SW480 (cell line): ENCODE measurements at places on chromosomes 16 and 17.
A peak's percentile ranks its signal among the peaks of the same experiment; 100 is the strongest.

DNA sequence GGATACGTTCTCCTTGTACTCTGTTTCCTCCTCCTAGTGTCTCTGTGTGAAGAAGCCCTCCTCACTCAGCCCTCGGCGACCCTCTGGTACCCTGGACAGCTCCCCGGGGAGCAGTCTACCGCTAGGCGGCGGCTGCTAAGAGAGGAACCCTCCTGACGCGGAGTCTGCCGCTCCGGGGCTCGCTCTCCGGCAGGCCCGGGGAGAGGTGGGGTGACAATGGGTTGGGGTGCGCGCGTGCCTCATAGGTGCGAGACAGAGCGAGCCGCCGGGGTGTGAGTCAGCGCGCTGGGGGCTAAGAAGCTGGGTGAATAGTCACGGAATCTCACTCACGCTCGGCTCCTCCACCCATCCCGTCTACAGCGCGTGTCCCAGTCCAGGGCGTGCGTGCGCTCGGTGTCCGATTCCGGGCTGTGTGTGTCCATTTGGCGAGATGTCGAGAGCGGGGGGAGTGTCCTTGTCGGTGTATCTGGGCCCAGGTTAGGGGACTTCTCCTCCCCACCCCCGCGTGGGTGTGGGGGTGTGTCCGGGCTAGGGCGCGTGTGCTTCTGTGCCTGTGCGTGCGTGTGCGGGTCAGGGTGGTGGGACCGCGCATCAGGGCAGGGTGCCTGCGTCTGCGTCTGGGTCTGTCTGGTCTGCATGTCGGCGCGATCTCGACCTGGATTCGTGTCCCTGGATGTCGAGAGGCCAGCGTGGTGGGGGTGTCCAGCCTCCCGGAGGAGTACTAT, 577 bp upstream of the HS3ST2 start:
- no peak for DNase-seq

- DNase-seq: no peak
Observed at GRCh38 chr17:57782062-57782490, 37.0 kb upstream of the CCDC182 start.

DNA sequence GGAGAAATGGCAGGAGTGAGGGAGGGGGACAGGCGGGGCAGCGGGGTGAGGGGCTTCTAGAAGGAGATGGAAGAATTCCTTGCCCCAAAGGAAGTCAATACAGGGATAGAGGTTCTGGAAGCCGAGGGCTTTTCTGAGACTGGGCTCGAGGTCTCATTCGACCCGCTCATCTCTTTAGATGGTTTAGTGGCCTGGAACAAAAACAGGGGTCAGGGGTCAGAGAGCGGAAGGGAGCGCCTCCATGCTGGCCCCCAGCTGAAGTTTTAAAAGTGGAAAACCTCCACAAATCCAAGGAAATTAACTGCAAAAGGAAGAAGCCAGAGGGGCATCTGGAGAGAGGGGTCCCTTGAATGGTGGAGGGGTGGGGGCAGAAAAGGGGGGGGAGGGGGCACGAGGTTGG, 72.5 kb downstream of the SRCIN1 start:
- DNase-seq: no peak

DNA sequence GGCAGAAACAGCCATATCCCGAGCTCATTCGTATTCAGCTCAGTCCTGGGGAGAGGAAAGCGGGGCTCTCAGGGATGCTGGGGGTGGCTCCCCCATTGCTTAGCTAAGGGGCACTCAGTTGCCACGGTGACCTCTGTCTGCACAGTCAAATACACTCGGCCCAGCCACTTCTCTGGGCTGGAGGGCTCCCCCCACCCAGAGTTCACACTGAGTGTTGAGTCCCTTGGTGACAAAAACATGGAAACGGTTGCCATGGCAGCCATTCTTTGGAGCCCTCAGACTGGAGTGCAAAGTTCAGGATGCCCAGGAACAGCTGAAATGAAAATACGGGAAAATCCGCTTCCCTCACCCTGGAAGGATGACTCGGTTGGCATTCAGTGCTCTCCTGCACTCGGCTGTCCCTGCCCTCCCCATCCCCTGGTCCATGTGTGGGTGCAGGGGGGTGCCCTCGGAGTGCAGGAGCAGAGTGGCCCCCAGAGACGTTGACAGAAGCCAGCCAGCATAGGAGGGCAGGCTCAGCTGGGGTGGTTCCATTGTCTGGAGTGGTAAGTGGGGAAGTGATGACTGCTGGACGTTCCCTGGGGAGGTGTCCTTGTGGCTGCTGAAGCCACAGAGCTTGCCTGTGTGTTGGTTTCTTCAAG, 216.5 kb downstream of the NTN1 start:
- DNase-seq: no peak

GRCh38 chr16:46857368-46857945, 26.5 kb upstream of the C16orf87 start:
- DNase-seq: peak; percentile 39

GRCh38 chr17:17356931-17357270, 53.7 kb downstream of the NT5M start:
- no peak for DNase-seq

DNA sequence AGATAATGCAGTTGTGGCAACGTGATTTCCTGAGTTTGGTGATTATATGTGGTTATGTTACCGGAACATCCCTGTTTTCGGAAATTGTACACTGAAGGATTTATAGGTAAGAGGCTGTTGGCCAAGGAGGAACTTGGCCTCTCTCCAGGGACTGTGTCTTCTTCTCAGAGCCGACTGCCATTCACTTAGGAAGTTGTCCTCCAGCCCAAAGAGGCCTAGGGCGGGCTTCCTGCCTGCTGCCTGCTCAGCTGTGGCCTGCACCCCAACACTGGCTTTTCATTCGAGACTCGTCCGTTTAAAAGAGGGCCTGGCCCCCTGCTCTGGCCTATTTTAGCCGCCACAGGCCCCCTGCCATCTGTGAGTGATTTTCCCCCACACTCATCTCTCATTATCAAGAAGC, 64.3 kb downstream of the ZDHHC7 start:
- no peak for DNase-seq

- DNase-seq: peak; percentile 53
Observed at GRCh38 chr16:85275533-85276249, 163.4 kb upstream of the CIBAR2 start.

GRCh38 chr16:17211797-17212196, 259.0 kb downstream of the XYLT1 start:
- DNase-seq: peak; percentile 14

DNA sequence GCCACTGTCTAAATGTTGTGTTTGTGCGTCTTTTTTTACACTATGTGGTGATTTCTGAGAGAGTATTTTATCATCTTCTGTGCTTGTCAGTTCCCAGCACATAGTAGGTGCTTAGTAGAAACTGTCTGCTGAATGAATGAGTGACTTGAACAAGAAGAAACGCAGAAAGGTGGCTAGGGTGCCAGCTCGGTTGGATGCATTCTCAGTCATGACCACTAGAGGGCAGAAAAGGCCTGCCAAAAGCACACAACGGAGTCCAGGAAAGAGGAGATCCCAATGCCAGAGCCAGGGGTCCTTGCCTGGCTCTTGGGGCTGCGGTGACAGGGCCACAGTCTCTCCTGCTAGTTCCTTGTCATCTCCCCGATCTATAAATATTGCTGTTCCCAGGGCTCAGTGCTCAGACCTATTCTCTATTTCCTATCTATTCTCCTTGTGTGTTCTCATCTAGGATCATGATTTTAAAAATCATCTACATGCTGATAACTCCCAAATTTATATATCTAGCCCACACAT, 57.3 kb upstream of the CCL1 start:
- DNase-seq: peak; percentile 44

GRCh38 chr17:39600997-39601597, 6.6 kb downstream of the NEUROD2 start:
- no peak for DNase-seq

DNA sequence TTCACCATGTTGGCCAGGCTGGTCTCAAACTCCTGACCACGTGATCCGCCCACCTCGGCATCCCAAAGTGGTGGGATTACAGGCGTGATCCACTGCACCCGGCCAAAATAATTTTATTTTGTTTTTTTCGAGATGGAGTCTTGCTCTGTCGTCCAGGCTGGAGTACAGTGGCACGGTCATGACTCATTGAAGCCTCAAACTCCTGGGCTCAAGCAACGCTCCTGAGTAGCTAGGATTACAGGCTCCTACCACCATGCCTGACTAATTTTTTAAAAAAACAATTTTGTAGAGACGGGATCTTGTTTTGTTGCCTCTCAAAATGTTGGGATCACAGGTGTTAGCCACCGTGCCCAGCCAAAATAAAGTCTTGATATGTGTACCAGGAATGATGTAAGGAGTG, 2.4 kb upstream of the TTLL6 start:
- no peak for DNase-seq

DNA sequence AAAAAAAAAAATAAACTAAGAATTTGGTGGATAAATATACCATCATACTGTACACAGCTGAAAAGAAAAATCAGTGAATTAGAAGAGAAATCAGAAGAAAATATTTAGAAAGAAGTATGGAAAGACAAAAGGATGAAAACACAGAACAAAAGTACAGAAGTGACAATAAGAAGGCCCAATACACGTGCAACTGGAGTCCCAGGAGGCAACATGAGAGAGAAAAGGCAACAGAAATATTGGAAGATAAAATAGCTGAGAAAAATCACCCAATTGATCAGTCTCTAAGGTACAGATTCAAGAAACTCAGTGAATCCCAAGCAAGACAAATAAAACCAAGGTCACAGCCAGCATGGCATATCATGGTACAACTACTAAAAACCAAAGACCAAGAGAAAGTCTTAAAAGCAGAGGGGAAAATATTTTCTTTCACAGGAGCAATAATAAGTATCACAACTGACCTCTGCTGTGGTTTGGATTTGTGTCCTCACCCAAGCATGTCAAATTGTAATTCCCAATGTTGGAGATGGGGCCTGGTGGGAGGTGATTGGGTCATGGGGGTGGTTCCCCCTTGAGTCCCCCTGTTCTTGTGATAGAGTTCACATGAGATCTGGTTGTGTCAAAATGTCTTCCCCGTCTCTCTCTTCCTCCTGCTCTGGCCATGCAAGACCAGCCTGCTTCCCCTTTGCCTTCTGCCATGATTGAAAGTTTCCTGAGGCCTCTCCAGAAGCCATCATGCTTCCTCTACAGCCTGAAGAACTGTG, 20.2 kb upstream of the ENGASE start:
- DNase-seq: no peak

DNA sequence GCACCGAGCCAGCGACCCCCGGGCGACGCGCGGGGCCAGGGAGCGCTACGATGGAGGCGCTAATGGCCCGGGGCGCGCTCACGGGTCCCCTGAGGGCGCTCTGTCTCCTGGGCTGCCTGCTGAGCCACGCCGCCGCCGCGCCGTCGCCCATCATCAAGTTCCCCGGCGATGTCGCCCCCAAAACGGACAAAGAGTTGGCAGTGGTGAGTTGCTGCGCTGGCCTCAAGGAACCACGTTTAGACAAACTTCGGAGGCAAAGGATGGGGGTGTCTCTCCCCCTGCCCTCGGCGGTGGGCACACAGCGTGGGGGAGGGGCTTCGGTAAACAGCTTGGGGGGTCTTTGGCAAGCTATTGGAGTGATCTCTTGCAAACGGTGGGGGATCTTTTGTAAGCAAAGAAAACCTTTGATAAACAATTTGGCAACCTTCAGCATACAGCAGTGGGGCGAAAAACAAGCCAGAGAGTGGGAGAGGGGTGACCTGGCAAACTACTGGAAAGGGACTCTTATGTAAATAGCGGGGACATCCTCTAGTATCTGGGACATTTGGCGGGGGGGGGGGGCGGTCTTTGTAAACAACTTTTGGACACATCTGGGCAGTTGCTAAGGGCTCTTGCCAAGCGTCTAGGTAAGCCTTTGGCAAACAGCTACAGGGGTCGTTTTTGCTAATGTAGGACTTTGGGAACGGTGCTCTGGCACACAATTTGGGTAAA, 587 bp downstream of the MMP2 start:
- no peak for DNase-seq

GRCh38 chr17:11515901-11516300, 82.4 kb upstream of the DNAH9 start:
- DNase-seq: no peak

DNA sequence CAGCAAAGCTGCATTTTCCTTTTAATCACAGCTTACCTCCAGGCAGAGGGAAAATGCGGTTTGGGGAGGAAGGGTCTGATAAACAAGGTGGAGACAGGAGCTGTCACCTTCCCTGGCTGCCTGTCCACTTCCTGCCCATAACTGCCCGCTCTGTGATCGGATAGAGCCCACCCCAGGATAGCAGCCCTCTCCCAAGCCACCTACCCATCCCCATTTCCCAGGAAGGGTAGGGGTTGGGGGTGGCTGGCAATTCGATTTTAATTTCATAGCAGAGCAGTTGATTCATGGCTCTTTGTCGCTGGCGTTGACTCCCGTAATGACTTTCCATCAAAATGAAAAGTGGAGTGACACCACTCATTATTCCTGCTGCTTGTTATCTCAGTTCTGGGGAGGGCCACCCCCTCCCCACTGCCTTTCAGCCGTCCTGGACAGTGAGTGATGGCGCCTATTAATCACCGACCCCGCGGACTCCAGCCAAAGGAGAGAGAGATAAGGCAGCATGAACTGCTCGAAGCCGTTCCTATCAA, 11.2 kb downstream of the CDK5RAP3 start:
- no peak for DNase-seq

DNA sequence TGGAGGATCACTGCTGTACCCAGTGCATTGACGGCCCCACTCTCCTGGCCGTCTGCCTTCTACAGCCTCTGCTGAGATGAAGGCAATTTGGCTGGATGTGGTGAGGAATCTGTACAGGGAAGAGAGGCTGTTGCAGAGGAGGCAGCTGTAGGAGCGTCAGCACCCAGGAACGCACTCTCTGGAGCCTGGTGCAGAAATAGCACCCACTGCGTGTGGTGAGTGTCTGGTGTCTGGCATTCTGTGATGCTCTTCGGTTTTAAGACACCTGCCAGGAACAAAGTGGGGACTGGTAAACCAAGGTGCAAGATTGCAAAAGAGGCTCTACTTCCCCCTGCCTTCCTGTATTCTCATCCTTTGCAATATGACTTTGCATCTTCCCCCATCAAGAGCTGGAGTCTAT, 187.5 kb upstream of the SDK2 start:
- DNase-seq: no peak

GRCh38 chr16:11418506-11418905, 73.2 kb downstream of the RMI2 start:
- no peak for DNase-seq

DNA sequence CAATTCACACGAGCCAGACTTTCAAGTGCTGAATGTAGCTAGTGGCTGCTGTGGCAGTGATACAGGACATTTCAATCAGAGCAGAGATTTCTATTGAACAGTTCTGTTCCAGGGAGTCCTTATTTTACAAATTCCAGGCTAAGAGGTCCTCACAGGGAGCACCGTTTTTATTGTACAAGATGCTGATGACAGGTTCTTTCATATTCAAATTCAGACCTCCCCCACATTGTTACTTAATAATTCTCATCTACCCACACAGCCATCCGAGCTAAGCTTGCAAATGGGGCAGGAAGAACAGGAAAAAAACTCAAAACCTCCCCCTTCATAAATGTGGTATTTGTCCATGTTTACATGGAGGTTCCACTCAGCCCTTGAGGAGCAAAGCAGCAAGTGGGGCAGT, 9.8 kb downstream of the GABARAPL2 start:
- no peak for DNase-seq

DNA sequence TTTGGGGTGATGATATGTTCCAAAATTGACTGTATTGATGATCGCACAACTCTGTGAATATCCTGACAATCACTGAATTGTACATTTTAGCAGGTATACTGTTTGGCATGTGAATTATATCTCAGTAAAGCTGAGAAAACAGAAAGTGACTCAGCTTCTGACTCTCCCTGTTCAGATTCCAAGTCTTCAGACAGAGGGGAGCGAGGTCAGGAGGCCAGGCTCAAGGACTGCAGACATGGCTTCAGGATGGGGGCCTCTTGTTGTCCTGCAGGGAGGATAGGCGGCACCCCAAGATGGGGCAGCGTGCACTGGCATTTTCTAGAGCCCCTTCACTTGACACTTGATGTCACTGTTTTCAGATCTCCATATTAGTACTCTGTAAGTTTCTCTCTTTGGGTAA, 45.6 kb downstream of the KNOP1 start:
- no peak for DNase-seq
